HS-27A (cell line): ENCODE measurements at places on chromosomes 2 and 18.
A peak's percentile ranks its signal among the peaks of the same experiment; 100 is the strongest.

DNA sequence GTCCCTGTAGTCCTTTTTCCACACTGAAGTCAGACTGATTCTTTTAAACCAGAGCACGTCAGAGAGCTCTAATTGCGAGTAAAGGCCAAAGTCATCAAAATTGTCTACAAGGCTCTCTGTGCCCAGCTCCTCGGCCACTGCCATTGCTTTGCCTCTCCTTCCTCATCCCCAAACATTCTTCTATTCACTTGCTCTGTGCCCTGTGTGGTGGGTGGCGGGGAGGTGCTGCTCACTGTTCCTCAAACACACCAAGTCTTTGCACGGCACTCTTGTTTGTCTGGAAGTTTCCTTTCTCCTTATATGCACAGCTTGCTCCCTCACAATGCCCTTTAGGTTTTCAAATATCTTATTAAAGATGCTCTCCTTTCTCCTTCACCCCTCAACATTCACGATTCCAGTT is 100.1 kb upstream of the FSHR start:
- no peak for DNase-seq

DNA sequence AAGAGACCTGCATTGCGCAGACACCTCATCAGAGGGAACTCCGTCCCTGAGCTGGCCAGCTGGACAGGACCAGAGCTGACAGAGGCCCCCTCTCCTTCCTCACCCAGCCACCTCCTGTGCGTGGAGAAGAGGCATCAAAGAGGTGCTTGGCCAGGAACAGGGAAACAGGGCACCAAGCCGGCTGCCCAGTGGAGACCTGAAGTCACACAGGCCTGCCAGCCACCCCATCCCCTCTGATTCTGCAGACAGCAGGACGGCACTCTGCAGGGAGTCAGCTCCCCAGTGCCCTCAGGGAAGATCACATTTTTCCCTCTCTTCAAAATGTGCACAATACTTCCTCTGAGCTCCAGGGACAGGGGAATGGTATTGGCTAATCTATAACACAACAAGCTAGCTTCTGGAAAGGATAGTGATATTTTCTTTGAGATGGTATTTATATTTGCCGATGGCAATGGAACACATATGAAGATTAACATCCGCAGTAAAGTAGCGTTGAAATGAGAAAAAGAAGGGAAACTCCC is 30.5 kb downstream of the SLC1A4 start:
- DNase-seq: no peak

DNA sequence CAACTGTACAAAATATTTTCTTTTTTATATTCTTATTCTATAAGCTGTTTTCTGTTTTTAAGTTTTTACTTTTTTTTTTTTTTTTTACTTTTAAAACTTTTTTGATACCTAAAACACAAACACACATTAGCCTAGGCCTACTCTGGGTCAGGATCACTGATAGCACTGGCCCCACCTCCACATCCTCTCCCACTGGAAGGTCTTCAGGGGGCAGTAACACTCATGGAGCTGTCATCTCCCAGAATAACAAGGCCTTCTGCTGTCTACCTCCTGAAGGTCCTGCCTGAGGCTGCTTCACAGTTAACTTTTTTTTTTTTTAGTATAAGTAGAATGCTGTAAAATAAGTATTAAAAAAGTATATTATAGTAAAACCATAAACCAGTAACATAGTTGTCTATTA is 415.1 kb downstream of the PTPRM start:
- DNase-seq: no peak

GRCh38 chr2:237407700-237408099 is 6.3 kb downstream of the COL6A3 start:
- DNase-seq: no peak

DNA sequence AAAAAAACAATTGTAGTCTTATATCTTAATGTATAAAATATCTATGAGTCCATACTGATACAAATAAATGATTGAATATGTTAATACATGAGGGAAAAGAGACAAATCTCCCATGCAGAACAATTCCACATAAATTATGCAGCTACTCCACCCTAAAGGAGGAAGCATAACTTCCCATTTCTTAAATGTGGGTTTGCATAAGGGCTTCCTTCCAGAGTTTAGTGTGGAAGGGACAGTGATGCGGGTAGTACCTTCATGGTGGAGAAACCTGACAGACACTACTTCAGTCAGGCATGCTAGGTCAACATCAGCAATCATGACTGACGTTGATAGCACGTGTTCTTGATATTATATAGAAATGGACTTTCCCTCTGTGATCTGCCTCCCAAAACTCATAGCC is 146.9 kb upstream of the STON1 start:
- no peak for DNase-seq

DNA sequence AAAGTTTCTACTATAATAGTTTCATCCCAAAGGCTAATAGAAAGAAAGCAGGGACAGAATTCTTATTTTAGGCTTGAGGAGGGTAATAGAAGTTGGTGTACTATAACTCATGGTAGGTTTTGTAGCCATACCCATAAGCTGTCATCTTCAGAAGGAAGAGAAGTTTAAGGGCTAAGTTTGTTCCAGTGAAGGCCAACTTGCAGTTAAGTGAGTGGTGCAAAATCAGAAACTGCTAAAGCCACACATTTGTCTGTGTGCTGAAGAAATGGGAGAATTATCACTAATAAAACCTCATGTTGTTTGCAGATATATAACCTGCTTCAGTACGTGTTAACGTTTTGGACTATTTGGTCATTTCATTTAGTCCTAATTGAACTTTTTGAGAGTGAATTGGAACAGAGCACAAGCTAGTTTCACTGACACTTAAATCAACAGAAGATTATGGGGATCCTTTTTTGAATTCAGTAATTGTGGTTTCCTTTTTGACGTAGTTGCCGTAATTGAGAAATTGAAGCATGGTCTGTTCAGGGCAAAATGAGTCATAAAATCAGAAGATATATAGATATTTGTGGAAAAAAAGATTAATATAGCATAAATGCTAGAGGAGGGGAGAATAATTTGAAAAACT is 69.1 kb downstream of the PHLPP1 start:
- no peak for DNase-seq

DNA sequence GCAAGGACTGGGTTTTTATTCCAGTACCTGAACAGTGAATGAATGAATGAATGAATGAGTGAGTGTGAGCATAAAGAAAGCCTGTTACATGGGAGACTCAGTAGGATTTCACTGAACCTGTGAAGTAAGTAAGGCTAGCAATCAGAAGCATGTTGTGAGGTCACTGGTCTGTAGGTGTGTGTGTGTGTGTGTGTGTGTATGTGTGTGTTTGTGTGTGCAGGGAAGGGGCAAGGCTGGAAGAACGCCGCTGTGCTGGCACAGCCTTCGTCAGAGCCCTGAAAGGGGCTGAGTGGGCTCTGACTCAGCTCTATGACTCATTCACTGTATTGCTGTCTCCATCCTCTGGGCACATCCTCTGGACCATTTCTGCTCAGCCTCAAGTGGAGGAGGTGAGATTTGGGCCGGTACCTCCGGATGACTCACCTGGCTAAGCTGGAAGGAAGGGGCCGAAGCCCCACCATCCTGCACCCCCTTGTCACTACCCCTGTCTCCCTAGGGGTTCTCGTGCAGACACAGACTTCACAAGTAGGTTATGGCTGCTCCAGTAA is 51.4 kb upstream of the MRPL33 start:
- DNase-seq: peak; percentile 90

DNA sequence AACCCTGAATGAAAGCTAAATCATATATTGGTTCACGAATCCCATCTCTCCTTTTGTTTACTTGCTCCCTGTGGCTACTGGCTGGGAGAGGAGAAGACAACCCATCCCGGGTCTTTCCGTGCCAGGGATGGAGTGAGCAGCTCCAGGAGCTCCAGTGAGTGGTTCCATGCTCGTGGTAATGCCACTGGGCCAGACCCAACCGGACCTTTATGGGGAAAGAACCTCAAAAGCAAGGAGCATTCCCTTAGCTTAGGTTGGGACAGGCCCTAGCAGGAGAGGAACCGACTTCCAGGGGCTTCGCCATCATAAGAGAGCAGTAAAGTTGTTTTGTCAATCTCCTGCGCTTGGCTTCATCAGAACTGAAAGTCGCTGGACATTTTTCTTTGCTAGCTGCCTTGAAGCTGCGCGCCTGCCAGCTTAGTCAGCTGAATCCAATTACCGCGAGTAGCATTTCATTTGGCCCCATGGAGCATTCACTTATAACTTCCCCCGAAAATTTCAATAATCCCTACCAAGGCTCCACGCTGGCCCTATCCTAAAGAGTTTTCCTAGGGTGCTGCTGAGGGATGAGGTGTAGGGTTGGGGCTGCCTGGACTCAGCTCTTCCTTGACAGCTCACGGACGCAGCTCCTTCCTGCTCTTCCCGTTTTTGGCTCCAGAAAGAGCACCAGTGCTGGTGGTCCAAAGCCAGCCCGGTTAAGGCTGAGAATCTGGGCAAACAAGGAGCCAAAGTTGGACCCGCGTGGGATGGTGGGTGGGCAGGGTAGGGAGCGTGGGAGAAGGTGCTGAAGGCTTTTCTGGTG is 4.9 kb downstream of the HOXD3 start:
- DNase-seq: no peak

GRCh38 chr2:200168641-200169555 is 137.6 kb upstream of the SPATS2L start:
- DNase-seq: no peak

GRCh38 chr18:55448420-55448819 is 139.6 kb downstream of the TCF4 start:
- DNase-seq: no peak

DNA sequence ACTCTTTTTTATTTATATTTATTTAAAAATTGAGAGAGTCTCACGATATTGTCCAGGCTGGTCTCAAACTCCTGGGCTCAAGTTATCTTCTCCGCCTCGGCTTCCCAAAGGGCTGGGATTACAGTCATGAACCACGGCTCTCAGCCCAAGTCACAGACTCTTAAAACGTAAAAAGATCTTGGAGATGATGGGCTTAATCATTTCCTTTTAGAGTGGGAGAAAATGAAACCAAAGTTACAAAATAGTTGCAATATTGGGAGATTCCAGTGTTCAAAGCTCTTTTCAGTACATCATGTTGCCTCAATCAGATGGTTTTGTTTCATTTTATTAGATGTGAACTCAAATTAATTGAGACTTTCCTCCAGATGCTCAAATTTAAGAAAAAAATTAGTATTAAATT is 151.4 kb upstream of the XPO1 start:
- DNase-seq: no peak

GRCh38 chr18:25349926-25350487 is 2.0 kb downstream of the ZNF521 start:
- no peak for DNase-seq

DNA sequence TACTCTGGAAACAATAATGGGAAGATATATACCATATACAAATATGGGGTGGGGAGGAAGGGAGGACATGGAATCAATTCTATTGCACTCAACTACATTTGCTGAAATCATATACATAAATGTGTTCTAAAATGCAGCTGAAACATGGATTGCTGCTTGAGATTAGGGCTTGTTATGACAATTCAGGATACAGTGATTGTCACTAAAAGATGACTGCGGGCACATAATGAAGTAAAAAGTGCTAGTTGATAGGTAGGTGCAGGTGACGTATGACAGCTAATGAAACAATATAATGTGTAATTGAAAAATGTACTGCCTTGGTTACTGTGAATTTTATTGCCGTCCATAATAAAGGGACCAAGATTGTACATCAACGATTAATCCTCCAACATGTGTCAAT is 1062.1 kb upstream of the FANCL start:
- DNase-seq: no peak

DNA sequence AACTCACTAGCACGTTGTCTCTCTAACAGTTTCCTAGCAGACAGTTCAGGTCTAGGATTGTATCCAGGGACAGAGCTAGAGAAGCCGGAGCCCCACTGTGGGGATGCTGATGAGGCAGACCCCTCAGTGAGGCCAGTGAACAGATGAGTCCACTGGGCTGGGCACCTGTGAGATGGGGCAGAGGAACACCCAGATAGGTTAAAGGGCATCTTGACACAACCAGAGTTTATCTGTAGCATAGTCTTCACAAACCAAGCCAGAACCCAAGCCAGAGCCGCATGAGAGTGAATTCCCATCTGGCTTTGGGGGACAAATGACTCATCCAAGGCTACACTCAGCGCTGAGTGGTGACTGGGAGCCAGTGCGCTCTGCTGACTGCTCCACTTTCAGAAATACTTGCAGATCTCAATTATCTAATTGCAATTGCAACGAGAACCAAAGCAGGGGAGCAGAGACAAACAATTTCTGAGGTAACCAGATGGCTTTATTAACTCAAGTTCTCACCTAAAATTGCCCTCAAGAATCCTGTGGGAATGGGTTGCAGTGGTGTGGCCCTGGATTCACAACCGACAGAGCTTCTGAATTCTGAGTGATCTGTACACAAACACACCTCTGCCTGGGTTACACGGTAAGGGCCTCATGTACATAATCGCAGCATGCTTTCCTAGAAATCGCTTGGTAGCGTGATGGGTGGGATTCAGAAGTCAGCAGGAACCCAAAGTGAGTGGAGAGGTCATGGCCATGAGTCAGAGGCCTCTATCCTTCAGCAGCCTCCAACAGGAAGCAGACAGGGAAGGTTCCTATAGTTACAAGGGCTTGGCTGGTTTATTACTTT is 48.7 kb upstream of the MSH2 start:
- no peak for DNase-seq

GRCh38 chr2:16625759-16626158 is 39.9 kb downstream of the CYRIA start:
- no peak for DNase-seq

- DNase-seq: no peak
Observed at GRCh38 chr2:203775684-203776083, 69.2 kb downstream of the CD28 start.

GRCh38 chr2:182740701-182741100 is 24.6 kb downstream of the DNAJC10 start:
- DNase-seq: no peak

- DNase-seq: no peak
Observed at GRCh38 chr18:12159446-12159845, 65.8 kb downstream of the ANKRD62 start.
